ENCODE measurements at places on chromosomes 5 and 9. TPM values are rescaled to one million over a fixed set of nuclear protein-coding genes. Genes with fewer than 3 reads are reported as not detected.

PCDHB7 gene
- 0.32 TPM for total RNA-seq

ECM2 gene
- total RNA-seq = 7.2 TPM

OLFML2A gene
- 5.7 TPM for total RNA-seq

SLC6A3 gene
- not detected for total RNA-seq

PPP3R2 gene
- 0.09 TPM for total RNA-seq

CNOT8 gene
- total RNA-seq = 42.1 TPM

PCDHAC2 gene
- total RNA-seq = under 0.01 TPM

DBH gene
- not detected for total RNA-seq

TMEFF1 gene
- 2.3 TPM for total RNA-seq

PCSK5 gene
- total RNA-seq = 4.7 TPM

CTXN3 gene
- total RNA-seq = not detected

TPRN gene
- 3.9 TPM for total RNA-seq

PDE6A gene
- total RNA-seq = not detected

GPX8 gene
- total RNA-seq = 72.0 TPM

LRRC70 gene
- 0.79 TPM for total RNA-seq

NDUFS6 gene
- 33.7 TPM for total RNA-seq

ZNF367 gene
- total RNA-seq = 0.09 TPM

KCTD16 gene
- 0.26 TPM for total RNA-seq

RORB gene
- total RNA-seq = 2.0 TPM

PAEP gene
- not detected for total RNA-seq
